M059J (cell line): ENCODE measurements at places on chromosomes 3 and 15. TPM values are rescaled to one million over a fixed set of nuclear protein-coding genes. Genes with fewer than 3 reads are reported as not detected.

DNA sequence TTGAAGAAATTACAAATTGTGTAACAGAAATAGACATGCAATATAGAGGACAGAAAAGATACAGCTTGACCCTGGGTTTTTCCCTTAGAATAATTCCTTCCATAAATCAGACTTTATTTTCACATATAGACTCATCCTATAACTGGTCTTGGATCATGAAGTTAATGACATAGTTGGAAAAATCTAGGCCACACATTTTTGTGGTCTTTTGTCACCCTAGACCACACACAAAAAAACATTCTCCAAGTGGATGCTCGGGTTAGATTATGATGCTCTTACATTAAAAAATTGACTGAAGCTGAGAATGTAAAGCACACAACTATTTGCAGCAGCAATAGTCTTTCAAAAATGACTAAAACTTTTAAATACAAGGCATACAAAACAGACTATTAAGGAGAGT lies 7.5 kb upstream of the PLA2G4D start:
- DNase-seq = peak; percentile 37

DNA sequence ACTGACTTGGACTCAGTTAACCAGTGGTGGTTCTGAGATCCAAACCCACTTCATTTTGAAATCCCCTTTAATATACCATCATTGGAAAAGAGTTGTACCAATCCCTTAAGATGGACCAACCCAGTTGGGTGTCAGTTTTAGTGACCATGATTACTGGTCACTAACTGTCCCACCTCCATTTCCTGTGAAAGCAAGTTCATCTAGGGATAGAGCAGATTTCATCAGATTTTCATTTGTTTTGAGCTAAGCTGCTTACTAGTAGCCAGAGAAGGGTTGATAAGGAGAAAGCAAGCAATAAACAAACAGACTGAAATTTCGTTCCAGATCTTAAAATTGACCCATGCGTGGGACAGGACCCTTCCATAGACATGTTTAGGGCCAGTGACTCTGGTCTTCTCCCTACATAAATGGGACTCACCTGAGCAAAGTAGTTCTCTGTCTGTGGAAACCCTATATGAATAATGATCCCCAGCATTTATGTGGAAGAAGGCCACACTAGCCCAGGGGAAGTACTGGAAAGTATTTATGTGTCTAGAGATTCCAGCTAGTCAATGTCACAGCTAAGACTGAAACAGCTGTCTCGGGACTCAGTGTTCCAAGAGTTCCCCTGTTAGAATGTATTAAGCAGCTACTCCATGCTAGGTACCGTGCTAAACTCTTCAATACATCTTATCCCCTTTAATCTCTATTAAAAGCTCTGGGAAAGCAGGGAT lies 196.0 kb upstream of the BCL6 start:
- DNase-seq = no peak

DNA sequence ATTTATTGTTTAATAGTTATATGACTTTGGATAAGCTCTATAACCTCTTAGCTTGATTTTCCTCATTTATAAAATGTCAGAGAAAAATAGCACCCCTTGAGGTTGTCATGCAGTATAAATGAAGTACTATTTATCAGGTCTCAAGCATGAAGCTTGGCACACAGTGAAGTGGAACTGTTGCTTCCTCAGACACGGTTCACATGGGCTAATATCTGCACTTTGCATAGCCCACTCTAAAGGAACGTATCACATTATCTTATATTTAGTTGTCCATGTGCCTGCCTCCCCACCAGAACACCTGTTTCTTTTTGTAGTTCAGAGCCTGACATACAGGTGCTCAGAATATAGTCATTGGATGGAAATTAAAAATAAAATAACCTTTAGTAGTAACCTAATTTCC lies 273.7 kb downstream of the SOX2 start:
- no peak for DNase-seq

DNA sequence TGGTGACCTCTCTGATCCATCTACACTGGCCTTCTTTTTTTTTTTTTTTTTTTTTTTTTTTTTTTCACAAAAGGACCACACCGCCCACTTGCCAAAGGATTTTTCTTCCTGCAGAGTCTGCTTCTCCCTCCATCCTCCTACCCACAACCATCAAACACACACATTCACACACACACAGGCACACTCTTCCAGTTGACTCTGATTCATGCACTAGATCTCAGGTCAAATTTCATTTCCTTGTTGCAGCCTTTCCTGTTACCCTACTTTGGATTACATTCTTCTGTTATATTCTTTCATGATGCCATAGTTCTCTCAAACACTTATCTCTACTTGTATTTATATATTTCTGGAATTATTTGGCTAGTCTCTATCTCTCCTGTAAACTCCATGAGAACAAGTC lies 133.9 kb downstream of the STAC start:
- peak; percentile 18 for DNase-seq

- DNase-seq = no peak
Measured at GRCh38 chr15:40060236-40060961, 21.4 kb upstream of the SRP14 start.

- DNase-seq = no peak
Measured at GRCh38 chr3:35864871-35865270, 225.5 kb downstream of the ARPP21 start.

- no peak for DNase-seq
Measured at GRCh38 chr15:48915861-48916260, 37.9 kb downstream of the EID1 start.

GRCh38 chr3:79109754-79110153 lies 658.0 kb downstream of the ROBO1 start:
- no peak for DNase-seq

DNA sequence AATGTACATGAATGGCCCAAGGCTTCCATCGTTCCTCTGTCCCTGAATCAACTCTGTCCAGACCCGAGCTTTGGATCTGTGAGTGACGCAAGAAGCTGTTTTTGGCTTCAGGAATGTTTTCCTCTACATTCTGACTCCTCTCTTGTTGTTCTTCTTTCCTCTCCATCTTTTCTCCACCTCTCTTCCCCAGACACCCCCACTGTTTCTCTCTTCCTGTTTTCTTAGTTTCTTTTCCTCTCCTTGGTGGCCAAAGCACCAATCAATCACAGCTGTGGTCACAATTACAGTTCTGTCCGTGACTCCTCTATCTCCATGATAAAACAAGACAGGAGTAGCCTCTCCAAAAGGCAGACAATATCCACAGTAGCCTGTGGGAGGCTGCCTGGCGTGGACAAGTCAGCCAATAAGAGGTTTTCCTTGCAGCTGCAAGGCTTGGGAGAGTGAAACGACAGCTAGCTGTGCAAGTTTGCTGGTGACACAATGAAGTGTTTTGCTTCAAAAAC lies 4.9 kb upstream of the TMEM212 start:
- DNase-seq = peak; percentile 71

GRCh38 chr15:59116771-59117170 lies 11.8 kb downstream of the CCNB2 start:
- no peak for DNase-seq

- DNase-seq = no peak
Measured at GRCh38 chr3:117710501-117710900, 1000.9 kb downstream of the TUSC7 start.

GRCh38 chr3:177478170-177478867 lies 281.0 kb upstream of the TBL1XR1 start:
- peak; percentile 100 for DNase-seq

DNA sequence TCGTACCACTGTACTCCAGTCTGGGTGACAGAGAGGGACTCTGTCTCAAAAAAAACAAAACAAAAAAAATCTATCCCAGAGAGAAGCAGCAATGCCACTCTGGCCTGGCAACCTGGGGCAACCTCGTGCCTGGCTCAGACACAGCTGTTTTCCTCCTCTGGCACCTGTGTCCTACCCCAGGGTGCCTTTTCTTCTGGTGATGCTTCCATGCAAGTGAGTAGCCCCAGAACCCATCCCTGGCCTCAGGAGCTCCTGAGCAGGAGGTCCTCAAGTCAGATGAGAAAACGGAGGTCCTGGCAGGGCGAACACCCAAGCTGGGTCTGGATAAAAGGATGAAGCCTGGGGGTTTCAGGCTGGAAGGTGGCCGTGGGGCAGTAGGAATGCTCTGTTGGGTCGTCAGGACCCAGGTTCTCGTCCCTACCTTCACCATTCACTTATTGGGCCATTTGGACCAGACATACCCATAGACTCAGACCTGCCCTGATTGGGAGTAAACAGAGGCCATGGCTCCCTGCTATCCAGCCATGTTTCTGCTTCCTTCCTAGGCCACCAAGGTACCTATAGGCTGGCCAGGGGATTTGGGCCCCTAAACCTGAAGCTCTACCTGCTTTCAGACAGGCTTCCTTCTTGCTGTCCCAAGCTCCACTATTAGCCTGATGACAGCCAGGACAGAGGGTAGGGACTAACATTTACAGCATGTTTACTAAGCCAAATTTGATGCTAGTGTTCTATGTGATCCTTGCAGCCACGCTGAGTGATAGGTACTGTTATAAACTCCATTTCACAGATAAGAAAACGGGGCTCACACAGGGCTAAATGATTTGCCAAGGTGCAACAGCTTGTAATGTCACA lies 102.2 kb downstream of the DAPK2 start:
- no peak for DNase-seq

GRCh38 chr3:45179163-45179562 lies 33.0 kb upstream of the CDCP1 start:
- peak; percentile 67 for DNase-seq

GRCh38 chr15:66269326-66270090 lies 16.0 kb upstream of the MEGF11 start:
- peak; percentile 74 for DNase-seq

- no peak for DNase-seq
Measured at GRCh38 chr15:43774062-43774461, 2.7 kb downstream of the ELL3 start.

GRCh38 chr3:129424185-129424841 lies 4.1 kb downstream of the EFCAB12 start:
- no peak for DNase-seq

DNA sequence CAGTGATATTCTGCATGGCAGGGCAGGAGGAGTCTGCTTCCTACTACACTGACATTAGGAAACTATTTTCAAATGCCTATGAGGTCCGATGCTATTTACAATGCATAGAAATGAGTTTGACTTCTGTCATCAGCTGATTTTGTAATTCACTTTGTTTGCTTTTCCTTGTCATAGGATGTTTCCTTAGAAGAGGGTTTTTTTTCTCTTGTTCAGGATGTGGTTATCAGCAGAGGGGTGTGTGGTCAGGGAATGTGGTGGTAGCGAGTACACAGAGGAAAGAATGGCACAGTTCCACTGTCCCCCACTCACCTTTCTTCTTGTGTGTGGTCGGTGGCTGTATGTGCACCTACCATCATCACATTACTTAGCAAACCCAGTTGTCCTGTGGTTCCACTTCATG lies 231.5 kb downstream of the LRTM1 start:
- DNase-seq = peak; percentile 69

DNA sequence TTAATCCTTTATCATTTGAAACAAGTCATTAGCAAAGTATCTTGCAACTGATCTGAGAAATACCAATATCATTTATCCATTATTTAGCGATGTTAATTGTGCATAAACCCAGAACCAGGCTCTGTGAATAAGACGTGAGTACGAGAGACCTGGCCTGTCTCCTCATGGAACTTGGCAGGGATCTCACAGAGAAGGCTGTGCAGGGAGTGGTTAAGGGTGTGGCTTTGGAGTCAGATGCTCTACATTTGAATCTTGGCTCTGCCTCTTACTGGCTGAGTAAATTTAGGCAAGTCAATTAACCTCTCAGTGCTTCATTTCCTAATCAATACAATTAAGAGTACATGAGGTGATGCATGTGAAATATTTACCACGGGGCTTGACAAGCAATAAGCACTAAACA lies 39.9 kb upstream of the TBL1XR1 start:
- no peak for DNase-seq

DNA sequence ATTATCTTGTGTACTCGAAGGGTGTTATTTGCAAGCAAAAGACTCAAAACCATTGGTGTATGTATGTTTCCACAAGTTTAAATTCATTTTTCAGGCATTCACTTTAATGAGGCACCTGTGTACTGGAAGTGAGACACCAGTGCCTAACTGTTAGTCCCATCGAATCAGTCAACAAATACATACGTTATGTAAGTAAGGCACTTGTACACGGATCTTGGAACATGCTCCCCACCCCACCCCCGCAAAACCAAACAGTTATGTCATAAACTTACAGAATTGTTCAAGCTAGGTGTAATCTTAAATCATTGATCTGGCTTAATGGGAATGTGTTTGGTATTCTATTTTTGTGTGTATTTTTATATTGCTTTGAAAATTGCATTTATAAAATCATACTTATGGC lies 17.1 kb downstream of the LRRC28 start:
- DNase-seq = no peak

GRCh38 chr15:74608786-74609185 lies 6.8 kb upstream of the CLK3 start:
- no peak for DNase-seq

Gene SEMA5B
- not detected in 2 replicates for total RNA-seq

Gene GALNT15
- total RNA-seq = 2.1 and 7.0 TPM in 2 replicates

Gene ZKSCAN7
- 1.2 and 1.9 TPM in 2 replicates for total RNA-seq

Gene ITIH1
- not detected in 2 replicates for total RNA-seq

Gene TRIM42
- not detected in 2 replicates for total RNA-seq

Gene SCAANT1
- not detected in 2 replicates for total RNA-seq

Gene SEMA7A
- total RNA-seq = 21.4 and 37.5 TPM in 2 replicates
